Tibial nerve (tissue), 4 donors: ENCODE measurements at places on chromosomes 7 and 10. TPM values are rescaled to one million over a fixed set of nuclear protein-coding genes. Genes with fewer than 3 reads are reported as not detected.

DNA sequence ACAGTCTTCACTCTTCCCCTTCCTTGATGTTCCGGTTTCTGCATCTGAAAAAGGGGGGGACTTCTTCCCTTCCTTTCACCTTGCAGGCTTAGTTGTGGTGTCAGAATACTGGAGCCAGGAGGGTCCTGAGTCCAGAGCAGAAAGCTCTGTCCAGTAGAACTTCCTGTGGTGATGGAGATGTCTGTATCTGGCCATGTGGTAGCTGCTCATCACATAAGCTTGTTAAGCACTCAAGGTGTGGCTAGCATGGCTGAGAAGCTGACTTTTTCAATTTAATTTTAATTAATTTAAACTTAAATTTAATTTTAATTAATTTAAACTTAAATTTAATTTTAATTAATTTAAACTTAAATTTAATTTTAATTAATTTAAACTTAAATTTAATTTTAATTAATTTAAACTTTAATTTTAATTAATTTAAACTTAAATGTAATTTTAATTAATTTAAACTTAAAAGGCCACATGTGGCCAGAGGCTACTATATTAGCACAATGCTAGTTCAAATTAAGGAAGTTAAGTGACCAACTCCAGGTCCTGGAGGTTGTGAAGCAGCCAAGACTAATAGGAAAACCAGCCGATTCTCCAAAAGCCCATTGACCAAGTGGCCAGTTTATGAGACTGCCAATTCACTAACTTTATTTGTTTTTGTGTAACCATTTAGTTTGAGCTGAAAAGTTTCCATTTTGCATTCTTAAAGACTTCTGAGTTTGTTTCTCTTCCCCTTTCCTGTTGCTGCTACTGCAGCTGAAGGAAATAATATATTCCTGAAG, 16.3 kb downstream of the MSRB2 start:
- no peaks in the 10 kb centered on the region for H3K4me1 ChIP-seq
- no peak for DNase-seq
- H3K27ac ChIP-seq, result no peak overlapping the region
- H3K36me3 ChIP-seq, result no peaks in the 10 kb centered on the region

The FRMD4A gene
- total RNA-seq, result 47.7 TPM

DNA sequence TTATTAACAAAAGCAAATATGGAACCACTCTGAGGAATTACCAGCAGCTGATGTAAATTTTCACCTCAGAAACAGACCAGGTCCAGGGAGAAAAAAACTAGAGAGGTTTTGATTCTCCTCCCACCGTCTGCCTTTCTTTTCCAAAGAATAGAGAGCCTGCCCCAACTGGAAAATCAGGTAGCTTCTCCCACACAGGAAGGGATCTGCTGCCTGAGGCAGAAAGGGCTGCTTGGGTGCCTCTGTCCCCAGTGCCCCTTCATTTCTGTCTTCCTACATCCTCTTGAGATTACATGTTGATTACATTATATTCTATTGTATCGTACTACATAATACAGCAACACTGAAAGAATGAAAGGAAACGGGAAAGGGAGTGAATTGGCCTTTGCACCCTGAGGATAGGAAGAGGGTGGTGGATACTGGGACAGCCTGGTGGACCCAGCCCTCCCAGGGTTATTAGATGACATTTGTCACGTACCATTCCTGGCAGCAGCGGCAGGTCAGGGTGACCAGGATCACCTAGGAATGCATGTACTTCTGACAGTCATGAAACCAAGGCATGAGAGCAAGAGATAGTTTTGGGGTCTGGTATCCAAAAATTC, 8.9 kb downstream of the ST8SIA6 start:
- H3K27me3 ChIP-seq, result no peaks in the 10 kb centered on the region
- H3K36me3 ChIP-seq, result no peaks in the 10 kb centered on the region
- no peak overlapping the region for H3K4me3 ChIP-seq
- no peak for DNase-seq
- H3K27ac ChIP-seq, result no peak overlapping the region

DNA sequence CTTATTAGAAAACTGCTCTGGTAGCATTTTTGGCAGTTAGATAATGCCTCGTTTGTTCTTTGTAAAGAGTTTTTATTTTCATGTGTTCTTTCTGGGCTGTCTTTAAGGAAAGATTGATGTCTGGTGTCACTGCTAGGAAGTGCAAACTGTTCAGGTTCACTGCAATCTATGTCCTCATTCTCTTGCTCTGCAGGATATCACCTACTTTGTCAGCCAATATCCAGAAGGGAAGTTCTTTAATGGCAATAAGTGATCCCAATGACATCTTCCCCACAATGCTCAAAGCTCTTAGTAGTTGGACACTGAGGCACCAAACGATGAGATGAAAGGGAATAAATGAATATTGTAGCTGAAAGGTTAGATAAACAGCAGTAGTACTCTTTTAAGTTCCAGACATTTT, 115.1 kb downstream of the AGMO start:
- DNase-seq, result no peak
- H3K27ac ChIP-seq, result no peak overlapping the region
- no peaks in the 10 kb centered on the region for H3K36me3 ChIP-seq
- H3K4me3 ChIP-seq, result no peak overlapping the region

DNA sequence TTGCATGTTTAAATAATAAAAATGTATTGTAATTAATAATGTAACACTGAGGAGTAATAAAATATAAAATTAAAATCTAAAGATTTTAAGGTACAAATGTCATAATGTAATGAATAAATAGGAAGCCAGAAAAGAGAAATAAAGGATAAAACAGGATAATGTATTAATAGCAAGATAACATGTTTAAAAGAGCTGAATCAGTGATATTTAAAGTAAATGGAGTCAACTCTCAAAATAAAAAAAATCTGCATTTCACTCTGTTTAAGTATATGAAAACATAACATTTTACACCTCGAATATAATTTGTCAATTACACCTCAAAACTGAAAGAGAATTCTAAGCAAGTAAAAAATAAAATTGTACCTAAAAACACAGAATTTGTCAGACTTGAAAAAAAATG, 44.1 kb downstream of the GRM3 start:
- no peak for DNase-seq
- H3K4me3 ChIP-seq, result no peak overlapping the region
- no peaks in the 10 kb centered on the region for H3K36me3 ChIP-seq
- no peaks in the 10 kb centered on the region for H3K27me3 ChIP-seq
- no peak overlapping the region for H3K27ac ChIP-seq
- no peaks in the 10 kb centered on the region for H3K4me1 ChIP-seq

DNA sequence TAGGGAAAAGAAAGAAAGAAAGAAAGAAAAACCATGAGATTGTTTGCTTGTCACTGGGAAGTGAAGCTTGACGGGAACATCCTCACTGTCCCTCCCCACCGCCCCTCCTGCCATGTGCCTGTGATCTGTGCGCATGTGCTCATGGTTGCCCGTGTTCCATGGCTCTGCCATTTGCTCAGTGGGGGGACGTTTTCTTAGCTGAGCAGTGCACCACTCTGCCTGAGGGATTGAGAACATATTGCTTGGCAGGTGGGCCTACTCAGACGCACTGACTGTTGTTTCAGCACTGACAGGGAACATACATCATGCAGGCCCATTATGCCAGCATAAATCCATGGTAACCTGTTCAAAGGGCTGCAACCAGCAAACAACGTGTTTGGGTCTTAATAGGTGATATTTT, 747.9 kb upstream of the GALNT17 start:
- DNase-seq, result no peak
- H3K4me1 ChIP-seq, result peaks cover 36% of the 10 kb centered on the region
- H3K36me3 ChIP-seq, result no peaks in the 10 kb centered on the region
- no peaks in the 10 kb centered on the region for H3K27me3 ChIP-seq

The TAC1 gene
- 23.6 TPM for total RNA-seq

GRCh38 chr10:127216786-127217185, 20.4 kb upstream of the INSYN2A start:
- no peaks in the 10 kb centered on the region for H3K4me1 ChIP-seq

The LRMDA gene
- total RNA-seq, result 14.5 TPM

GRCh38 chr10:75662715-75663114, 231.3 kb downstream of the LRMDA start:
- no peak overlapping the region for H3K4me3 ChIP-seq
- H3K36me3 ChIP-seq, result no peaks in the 10 kb centered on the region
- peak; percentile 30 for DNase-seq
- H3K4me1 ChIP-seq, result no peaks in the 10 kb centered on the region
- peak overlapping the region; percentile 67 for H3K27ac ChIP-seq

- H3K27me3 ChIP-seq, result no peaks in the 10 kb centered on the region
- no peaks in the 10 kb centered on the region for H3K36me3 ChIP-seq
- H3K27ac ChIP-seq, result no peak overlapping the region
- no peaks in the 10 kb centered on the region for H3K4me1 ChIP-seq
- no peak overlapping the region for H3K4me3 ChIP-seq
Measured at GRCh38 chr7:84900215-84900614, 286.6 kb downstream of the SEMA3D start.

DNA sequence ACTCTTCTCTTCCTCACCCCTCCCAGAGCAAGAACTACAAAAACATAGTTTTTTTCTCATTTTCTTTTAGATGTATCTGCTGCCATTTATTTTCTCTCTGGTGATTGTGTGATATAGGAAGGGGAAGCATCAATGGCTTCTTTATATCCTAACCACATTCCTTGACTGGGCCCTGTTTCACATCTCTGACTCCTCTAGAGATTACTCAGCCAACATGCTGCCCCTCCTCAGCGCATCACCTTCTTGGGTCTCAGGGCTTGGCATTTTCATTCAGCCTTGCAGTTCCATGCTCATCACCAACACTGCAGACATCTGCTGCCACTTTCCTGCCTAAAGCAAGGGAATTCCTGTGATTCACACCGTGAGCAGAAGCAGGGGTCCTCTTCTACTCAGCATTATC, 705.5 kb downstream of the AUTS2 start:
- H3K36me3 ChIP-seq, result no peaks in the 10 kb centered on the region
- no peak overlapping the region for H3K27ac ChIP-seq
- H3K4me3 ChIP-seq, result no peak overlapping the region

DNA sequence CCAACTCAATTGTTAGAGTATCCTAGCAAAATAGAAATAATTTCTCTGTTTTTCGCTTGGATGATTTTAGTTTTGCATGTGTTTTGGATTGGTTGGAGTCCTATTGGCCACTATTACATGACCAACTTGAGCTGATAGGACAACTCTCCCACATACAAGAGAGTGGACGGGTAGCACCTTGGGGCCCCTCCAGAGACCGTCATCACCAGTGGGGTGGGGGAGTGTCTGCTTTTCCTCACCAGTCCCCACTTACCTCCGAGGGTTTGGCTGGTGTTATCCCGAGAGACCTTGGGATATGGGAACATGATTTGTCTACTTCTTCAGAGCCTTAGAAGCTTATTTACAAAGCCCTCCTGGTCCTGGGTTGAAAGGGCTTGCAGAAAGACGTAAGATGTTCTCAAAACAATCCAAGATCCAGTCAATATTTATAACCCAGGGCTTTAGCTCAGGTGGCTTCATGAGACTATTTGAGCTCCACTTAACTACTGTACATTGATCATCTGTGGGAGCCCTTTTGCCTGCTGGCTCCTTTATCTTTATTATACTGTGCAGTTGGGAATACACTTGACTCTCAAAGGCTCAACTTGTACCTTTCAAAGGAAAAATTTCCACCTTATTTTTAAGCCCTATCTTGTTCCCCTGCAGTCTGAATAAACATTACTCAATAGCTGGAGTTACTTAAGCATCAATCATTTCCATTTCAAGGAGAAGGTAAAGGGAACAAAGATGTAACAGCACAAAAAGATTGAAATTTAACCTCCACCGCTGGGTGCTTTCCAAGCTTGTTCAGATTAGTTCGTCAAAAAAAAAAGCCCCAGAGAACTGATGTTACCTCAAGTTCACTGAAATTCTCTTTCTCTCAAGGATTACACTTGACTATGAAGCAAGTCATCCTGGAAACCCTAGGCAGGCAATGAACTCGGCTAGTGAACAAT, 119.7 kb downstream of the WDR11 start:
- no peak overlapping the region for H3K4me3 ChIP-seq
- H3K4me1 ChIP-seq, result no peaks in the 10 kb centered on the region
- no peaks in the 10 kb centered on the region for H3K36me3 ChIP-seq
- no peak overlapping the region for H3K27ac ChIP-seq
- no peak for DNase-seq
- H3K27me3 ChIP-seq, result peaks cover 7% of the 10 kb centered on the region

DNA sequence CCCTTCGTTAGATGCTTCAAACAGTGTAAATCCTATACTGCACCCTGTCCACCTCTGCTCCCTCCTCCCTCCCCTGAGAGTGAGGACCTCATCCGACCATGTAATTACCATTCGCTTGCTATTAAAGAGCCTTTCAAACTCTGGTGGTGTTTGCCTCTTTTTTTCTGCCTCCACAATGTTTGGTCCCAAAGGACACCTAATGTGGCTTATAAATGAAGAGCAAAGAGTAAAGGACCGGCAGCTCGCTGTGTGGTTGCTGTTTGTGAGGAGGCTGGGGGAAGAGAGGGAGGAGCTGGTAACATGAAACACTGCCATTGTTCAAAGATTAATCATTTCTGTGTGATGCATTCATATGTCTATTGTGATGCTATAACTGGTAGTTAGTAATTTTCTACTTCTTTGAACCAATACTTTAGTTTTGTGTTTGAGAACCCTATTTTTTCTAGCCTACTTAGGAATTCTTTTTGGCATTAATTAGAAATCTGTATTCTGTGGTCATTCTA, 27.9 kb downstream of the MTURN start:
- DNase-seq, result no peak
- H3K36me3 ChIP-seq, result no peaks in the 10 kb centered on the region
- no peak overlapping the region for H3K4me3 ChIP-seq

DNA sequence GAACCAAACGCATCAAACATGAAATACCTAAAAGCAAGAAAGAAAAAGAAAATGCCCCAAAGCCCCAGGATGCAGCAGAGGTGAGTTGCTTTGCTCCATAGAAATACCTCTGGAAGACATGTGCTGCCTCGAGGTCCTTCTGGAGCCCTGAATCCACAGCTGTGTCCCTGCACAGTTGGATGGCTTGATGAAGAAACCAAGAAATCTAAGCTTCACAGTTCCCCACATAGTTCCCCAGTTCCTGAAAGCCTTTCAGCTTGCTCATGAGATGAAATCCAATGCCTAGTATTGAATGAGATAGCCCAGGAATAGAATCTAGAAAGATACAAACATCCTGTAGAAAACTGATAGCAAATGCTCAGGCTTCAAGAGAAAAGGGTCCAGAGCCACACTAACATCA, 182.8 kb downstream of the RTKN2 start:
- H3K4me1 ChIP-seq, result peaks cover 36% of the 10 kb centered on the region
- peak overlapping the region; percentile 85 for H3K27ac ChIP-seq
- H3K36me3 ChIP-seq, result peaks cover 4% of the 10 kb centered on the region
- no peak for DNase-seq

DNA sequence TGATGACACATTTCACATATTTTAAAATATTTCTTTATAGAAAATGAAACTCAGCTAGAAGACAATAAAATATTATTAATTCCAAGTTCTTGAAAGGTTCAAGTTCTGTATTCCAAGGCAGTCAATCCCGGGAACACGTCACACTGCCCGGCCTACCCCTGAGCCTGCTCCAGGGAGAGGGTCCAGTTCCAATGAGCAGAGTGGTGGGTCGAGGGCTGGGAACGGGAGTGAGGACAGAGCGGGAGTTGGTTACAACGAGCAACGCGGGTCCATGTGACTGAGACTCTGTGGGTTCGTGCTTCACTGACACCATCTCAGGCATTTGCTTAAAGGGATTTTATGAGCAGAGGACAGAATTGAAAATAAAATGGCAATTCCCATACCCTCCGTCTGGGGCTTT, 209.4 kb downstream of the TCERG1L start:
- H3K27me3 ChIP-seq, result no peaks in the 10 kb centered on the region
- no peaks in the 10 kb centered on the region for H3K4me1 ChIP-seq
- H3K27ac ChIP-seq, result no peak overlapping the region
- H3K4me3 ChIP-seq, result no peak overlapping the region

The PIP gene
- total RNA-seq, result not detected

- no peak overlapping the region for H3K27ac ChIP-seq
- no peak for DNase-seq
- H3K4me3 ChIP-seq, result no peak overlapping the region
- H3K27me3 ChIP-seq, result no peaks in the 10 kb centered on the region
- no peaks in the 10 kb centered on the region for H3K4me1 ChIP-seq
Measured at GRCh38 chr7:41189866-41190265, 513.0 kb downstream of the INHBA start.

The ATAD1 gene
- 26.6 TPM for total RNA-seq

The TCAF2 gene
- 4.7 TPM for total RNA-seq
